ENCODE measurements at places on chromosomes 6 and 20.

DNA sequence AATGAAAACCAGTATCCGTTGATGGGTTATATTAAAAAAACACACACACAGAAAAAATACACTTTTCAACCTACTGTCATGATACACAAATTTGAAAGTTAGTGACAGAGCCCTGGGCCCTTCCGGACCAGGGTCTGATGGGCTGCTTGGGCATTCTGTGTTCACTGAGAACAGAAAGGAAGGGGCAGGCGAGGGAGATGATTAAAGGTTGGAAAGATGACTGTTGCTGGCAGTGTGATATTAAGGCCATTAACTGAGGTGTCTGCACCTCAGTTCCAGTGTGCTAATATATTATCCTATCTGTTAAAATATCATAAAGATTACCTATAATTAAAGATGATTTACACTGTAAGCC is 18.7 kb upstream of the QKI start:
- DNase-seq: no peak

DNA sequence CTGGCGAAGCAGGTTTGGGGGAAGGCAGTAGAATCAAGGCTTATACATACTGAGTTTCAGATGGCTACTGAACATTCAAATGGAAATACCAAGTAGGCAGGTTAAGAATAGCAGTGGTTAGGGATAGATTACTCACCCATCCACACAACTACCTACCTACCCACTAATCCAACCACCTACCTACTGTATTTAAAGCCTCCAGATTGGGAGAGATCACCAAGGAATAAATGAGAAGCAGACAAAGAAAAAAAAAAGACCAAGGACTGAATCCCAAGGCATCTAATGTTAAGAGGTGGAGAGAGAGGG is 68.3 kb upstream of the SMIM29 start:
- no peak for DNase-seq

GRCh38 chr20:4973330-4974097 is 27.8 kb downstream of the SLC23A2 start:
- no peak for DNase-seq

DNA sequence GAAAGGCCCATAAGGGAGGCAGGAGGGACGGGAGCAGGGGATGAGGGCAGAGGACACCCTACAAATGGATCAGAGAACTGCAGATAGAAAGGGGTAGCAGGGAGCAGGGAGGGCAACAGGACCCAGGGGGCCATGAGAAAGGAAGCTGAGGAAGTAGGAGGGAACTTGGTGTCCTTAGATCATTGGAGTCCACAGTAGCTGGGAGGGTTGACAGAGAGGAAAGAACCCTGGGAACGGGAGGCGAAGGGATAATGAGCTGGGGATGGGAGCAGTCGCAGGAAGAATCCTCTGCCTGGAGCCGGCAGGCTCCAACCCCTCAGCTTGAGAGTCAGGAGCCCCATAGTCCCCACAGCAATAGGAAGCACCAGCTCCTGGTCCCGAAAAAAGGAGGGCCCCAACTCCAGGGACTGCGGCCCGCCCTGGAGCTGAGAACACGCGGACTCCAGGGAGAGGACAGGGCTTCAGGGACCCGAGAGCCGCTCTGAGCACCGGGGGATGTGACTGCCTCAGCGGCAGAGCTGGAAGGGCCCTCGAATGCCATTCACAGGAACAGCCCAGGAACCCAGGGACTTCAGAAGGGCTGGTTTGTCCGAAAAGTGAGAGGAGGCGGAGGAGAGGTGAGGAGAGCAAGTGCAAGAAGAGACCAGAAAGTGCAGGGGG is 32.7 kb downstream of the HLA-A start:
- no peak for DNase-seq

DNA sequence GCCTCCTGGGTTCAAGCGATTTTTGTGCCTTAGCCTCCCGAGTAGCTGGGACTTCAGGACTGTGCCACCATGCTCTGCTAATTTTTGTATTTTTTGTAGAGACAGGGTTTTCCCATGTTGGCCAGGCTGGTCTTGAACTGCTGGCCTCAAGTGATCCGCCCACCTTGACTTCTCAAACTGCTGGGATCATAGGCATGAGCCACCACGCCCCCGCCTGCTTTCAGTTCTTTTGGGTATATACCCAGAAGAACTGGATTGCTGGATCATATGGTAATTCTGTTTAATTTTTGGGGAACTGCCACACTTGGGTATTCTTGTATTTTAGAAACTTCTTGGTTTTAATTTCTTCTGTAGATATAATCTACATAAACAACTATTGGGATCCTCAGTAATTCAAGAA is 17.0 kb downstream of the CDS2 start:
- no peak for DNase-seq

DNA sequence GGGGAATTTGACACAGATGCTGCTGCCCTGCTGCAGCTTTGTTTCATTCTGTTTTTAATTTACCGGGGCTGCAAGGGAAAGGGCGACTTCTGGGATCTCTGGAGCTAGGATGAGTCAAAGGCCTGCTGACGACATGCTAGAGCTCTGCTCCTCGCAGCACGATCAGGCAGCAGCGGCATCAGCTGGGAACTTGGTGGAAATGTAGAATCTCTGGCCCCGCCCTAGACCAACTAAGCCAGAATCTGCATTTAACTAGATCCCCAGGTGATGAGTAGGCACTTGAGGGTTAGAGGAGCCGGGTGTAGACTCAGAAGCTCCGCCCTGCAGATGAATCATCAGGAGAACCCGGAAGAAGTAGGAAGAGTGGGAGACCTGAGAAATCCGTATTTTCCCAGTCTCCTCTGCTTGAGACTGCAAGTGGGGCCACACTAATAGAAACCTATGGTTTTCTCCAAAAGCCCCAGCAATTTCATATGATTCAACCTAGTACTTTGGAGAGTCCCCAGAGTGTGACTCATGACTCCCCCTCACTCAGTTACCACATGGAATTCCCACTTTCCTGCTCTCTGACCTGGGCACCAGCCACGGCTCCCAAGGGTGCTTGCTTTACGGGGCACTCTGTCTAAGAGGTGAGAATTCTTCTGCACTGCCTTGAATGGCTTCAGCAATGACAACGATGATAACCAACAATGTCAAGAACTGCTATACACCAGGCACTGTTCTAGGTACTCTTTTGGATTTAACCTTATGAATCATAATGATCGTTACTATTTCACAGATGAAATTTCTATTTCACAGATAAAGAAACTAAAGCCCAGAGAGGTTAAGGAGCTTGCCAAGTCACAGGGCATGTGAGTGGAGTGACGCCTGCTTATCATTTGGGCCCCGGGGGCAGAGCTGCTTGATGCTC is 18.1 kb downstream of the TUBB2B start:
- no peak for DNase-seq

DNA sequence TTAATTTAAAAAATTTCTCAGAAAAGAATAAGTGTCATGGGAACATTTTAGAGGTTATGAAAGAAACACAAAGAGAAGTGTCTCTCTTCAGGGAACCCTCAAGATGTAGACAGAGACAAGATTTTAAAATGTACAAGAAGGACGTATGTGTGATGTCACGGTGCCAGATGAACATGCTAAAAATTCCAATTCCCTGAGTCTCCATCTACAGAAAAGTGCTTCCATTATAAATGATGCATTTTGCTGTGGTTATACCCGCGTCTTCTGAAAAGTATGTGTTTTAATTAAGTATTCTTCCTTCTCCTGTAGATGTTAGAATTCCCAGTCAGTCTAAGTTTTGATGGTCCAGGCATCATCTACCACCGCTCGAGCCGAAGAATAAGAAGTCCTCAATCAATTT is 489.1 kb downstream of the PREX1 start:
- DNase-seq: no peak

- DNase-seq: no peak
Measured at GRCh38 chr20:50252701-50253100, 62.1 kb downstream of the CEBPB start.
